ENCODE measurements at places on chromosomes 16 and 17.

DNA sequence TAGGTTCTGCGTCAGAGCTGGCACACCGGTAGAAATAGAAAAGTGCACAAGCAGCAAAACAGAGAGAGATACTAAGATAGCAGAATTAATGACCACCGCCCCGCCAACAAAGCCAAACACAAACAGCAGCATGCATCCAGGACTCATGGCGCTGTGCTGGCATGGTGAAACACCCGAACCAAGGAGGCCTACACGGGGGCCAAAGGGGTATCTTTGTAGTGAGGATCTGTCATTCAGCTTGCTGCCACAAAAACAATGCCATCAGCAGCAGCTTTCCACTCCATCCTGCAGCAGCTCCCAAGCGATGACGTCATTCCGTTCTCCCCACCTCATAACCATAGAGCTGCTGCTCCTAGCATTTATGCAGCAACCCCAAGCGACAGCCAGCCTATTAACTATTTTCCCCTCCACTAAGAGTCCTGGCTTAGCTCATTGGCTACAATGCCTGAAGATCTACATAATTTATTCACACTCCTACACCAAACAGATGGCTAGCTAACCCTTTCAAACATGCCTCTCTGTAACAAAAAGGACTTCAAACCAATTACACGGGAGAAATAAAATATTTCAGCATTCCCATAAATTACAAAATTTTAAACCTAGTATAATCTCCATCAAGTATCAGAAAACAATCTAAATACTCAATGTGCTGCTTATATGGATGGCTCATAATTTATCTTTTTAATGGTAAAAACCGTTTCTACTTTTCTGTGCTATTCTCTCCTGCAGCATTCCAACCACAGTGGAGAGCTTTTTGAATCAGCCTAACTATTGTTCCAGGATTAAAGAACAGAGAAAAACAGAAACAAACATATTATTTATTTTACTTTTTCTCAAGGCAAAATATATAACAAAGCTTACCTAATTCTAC is 73.9 kb downstream of the SPAG9 start:
- DNase-seq, result no peak

- DNase-seq, result no peak
These were observed 23.9 kb upstream of the ST6GALNAC1 start for GRCh38 chr17:76667491-76667755.

GRCh38 chr17:17453088-17453487 is 23.7 kb upstream of the MED9 start:
- DNase-seq, result no peak

GRCh38 chr17:82808921-82809905 is 30.6 kb downstream of the ZNF750 start:
- no peak for DNase-seq

DNA sequence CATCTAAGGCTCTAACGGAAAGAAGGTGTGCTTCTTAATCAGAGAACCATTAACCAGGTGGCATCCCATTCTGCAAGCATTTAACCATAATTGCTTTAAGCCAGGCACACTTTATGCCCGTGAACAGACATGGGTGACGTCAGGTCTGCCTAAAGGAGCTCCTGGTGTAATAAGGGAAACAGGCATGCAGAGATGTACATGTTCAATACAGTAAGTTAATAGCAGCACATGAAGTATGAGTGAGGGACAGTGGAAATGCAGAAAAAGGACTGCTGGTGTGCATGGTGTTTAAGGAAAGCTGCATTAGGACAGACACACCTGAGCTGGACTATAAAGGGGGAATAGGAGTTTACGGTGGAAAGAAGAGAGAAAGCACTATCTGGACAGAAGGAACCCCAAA is 18.6 kb downstream of the DYNLRB2 start:
- no peak for DNase-seq

- DNase-seq, result no peak
These were observed 45.0 kb upstream of the NOL11 start for GRCh38 chr17:67672592-67673335.

GRCh38 chr17:43351691-43352090 is 47.1 kb upstream of the ARL4D start:
- no peak for DNase-seq

DNA sequence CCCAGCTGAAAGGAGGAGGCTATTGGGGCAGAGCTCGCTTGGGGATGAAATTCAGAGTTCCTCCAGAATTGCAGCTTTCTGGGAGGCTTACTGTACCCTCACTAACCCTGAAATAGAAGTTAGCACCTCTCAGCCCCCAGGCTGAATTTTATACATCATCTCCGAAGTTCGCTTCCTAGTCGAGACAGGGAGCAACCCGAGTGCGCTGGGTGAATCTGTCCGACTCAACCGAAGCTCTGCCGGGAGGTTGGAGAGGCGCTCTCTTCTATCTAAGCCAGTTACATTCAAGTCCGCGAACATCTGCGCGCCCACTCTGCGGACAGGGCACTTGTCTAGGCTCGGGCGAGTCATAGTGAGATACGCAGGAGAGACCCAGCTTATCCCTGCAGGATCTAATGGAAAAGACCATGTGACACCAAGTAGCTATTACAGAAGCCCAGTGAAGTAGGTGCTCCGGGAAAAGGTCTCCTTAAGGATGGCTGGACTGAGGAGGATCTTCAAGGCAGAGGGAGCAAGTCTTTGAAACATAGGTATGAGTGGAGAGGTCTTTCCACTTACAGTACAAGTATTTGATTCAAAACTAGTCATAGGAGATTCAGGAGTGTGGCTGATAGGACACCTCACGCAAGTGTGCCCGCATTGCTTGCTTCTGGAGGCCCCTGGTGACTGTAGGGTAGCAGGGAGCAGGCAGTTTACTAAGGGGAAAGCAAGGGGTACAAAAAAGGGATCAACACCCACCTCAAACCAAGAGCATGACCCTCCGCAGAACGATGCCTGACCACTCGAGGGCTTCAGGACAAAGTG is 646 bp upstream of the HES7 start:
- no peak for DNase-seq

- no peak for DNase-seq
These were observed 14.0 kb upstream of the CYB5B start for GRCh38 chr16:69410219-69410990.

DNA sequence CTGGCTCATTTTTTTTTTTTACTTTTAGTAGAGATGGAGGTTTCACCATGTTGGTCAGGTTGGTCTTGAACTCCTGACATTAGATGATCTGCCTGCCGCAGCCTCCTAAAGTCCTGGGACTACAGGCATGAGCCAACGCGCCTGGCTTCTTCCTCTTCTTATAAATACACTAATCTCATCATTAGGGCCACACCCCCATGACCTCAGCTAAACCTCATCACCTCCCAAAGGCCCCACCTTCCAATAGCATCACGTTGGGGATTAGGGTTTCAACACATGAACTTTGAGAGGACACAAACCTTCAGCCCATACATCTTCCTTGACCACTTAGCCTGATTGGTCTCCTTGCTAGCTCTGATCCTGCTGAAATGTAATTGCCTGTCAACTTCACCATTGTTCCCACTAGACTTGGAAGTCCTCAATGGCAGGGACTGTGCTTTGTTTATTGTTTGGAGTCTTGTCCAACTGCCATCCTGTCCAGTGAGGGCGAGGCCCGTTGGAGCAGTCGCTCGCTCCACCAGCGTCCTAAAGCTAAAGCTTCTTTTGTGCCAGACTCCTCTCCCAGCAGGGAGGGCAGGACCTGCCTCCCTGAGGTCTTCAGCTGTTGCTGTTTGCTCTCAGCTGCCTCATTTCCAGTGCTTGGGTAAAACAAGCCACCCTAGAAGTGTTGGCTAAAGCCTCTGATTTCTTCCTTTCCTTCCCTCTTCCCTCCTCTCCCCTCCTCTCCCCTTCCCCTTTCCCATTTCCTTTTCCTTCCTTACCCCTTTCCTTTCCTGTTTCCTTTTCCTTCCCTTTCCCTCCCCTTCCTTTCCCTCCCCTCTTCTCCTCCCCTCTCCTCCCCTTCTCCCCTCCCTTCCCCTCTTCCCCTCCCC is 85.3 kb downstream of the HAPSTR1 start:
- DNase-seq, result no peak

- DNase-seq, result no peak
These were observed 95.1 kb downstream of the METRNL start for GRCh38 chr17:83174362-83175118.

GRCh38 chr16:56583351-56584168 is 5.8 kb upstream of the MT3 start:
- DNase-seq, result no peak

DNA sequence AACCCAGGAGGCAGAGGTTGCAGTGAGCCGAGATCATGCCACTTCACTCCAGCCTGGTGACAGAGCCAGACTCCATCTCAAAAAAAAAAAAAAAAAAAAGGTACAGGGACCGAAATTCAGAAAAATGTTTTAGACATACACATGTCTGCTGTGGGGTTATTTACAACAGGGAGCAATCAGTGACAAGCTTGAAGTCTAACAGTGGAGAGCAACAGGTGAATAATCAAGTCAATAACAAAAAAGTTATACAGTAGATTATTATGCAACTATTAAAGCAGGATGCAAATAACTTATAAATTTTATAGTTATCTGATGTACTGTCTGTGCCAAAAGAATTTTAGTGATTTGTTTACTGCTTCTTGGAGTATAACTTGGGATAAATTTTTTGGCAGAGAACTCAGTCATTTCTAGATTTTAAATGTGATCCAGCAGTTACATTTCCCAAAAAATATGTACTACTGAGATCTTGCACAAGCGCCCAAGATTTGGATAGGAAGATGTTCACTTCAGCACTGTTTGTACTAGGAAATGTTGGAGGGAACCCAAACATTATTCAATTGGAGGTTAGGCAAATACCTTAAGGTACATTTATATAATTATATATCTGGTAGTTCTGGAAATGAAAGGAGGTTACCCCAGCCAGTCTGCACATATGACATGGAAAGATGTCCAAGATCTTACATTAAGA is 34.1 kb downstream of the EEF2K start:
- no peak for DNase-seq

DNA sequence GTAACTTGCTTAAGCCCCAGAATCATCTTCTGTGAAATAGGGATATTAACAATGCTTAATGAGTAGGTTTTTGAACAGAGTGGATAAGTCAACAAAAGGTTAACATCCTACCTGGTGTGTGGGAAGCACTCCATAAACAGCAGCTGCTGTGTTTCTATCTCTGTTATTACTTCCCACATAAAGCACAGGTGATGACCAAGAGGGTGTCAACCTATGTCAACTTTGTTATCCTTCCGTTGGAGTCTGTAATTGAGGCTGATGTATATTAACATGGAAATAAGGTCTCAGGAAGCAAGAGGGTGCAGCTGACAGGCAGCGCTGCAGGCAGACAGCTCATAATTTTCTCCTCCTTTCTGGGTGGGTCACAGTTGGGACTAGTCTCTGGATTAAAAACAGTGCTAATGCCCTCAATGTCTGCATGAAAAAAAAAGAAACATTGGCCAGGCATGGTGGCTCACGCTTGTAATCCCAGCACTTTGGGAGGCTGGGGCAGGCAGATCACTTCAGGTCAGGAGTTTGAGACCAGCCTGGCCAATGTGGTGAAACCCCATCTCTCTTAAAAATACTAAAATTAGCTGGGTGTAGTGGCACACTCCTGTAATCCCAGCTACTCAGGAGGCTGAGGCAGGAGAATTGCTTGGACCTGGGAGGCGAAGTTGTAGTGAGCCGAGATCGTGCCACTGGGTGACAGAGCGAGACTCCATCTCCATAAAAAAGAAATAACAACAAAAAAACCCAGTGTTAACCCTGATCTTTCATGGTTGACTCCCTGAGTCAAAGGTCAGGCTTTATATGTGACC is 269.6 kb downstream of the SNX29 start:
- DNase-seq, result no peak

- DNase-seq, result no peak
These were observed 434 bp upstream of the CPSF4L start for GRCh38 chr17:73261952-73262675.

GRCh38 chr16:86581458-86581857 is 3.1 kb downstream of the FOXL1 start:
- DNase-seq, result no peak

GRCh38 chr16:87380403-87380802 is 3.2 kb downstream of the FBXO31 start:
- DNase-seq, result no peak

GRCh38 chr16:48003206-48003907 is 152.4 kb downstream of the ABCC12 start:
- no peak for DNase-seq

DNA sequence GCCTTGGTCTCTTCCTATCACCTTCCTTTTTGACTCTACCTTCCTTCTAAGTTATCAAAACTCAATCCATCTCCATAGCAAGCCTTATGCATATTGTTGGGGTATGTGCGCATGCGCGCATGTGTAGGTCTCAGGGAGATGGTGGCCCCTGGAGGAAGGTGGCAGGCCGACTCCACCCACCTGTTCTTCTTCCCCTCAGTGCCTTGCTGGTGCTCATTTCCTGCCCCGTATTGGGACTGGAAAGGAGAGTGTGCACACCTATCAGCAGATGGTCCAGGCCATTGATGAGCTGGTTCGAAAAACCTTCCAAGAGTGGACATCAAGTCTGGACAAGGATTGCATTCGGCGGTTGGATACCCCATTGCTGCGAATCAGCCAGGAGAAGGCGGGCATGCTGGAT is 25.2 kb downstream of the DNAH2 start:
- no peak for DNase-seq

DNA sequence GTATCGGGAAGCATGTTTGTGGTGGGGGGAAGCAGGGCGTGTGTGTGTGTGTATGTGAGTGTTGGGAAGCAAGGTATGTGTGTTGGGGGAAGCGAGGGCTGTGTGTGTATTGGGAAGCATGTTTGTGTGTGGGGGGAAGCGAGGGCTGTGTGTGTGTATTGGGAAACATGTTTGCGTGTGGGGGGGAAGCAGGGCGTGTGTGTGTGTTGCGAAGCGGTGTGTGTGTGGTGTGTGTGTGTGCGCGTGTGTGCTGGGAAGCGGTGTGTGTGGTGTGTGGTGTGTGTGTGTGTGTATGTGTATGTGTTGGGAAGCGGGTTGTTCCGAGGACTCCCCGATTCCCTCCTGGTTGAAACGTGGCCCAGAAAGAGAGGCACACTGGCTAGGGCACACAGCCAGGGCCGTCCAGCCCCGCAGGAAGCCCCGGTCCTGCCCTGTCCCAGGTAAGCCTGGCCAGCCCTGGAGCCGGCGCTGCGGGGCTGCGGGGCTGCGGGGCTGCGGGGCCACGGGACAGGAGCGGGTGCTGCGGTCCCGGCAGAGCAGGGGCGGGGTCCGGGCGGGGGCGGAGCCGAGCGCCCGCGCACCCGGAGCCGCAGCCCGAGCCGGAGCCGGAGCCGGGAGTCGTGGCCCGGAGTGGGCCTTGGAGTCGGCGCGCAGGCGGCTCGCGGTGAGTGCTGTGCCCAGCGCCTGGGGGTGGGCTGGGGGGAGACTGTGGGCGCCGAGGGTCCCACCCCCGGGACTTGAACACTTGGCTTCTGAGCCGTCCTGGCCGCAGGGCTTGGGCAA is at the start of gene NOD2:
Gene NOD2 (plus strand): TSS at position 608 of the 783 bp plus-strand sequence. CDS start 5,890 bp downstream, outside the sequence.
- peak; percentile 30 for DNase-seq

- no peak for DNase-seq
These were observed 24.8 kb upstream of the NSRP1 start for GRCh38 chr17:30091771-30092170.

- DNase-seq, result no peak
These were observed 21.0 kb upstream of the NOMO2 start for GRCh38 chr16:18582902-18583301.

GRCh38 chr16:55102531-55102930 is 171.9 kb downstream of the IRX5 start:
- DNase-seq, result no peak
